Stimulated activated CD8-positive, alpha-beta memory T cell treated with anti-CD3 and anti-CD28 coated beads, Interleukin-15, amount 100 ng/mL, for 24 hours (primary cell): ENCODE measurements at places on chromosomes 3 and 15.

DNA sequence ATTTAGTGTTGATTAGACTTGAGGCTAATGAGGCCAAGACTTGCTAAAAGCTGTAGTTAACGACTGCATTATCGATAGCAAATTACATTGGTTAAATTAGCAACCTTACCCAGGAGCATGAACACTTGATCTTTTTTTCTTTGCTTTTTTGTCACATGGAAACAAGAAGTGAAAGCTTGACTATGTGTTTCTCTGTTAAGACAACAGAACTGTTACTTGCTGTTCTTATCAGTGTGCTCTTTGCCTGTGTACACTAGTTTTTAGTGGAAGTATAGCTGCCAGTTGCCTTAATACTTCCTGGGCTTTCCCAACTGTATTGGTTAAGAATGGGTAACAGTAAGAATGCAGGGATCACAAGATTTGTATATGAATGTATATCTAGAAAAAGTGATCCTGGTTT, 625.5 kb downstream of the NAALADL2 start:
- DNase-seq, result no peak

- no peak for DNase-seq
Observed at GRCh38 chr3:4425707-4426106, 41.4 kb downstream of the SUMF1 start.

DNA sequence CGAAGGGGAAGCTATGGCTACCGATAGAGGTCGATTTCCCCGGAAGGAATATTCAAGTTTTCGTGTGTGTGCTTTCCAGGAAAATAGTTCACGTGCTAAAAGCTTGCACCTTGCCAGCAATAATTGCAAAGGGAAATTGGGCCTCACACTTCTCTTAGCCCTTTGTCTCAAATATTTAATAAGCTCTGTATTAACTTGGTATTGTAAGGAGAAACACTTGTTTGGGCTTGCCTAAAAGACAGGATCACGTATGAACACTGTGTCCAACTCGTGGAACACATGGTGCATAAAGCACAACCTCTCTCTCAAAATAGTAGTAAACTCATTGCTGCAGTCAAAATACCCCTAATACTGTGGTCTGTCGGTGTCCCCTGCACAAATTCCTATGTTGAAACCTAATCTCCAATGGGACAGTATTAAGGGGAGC, 352 bp upstream of the TMF1 start:
- DNase-seq, result no peak

- no peak for DNase-seq
Observed at GRCh38 chr3:103873021-103873420, 1438.2 kb downstream of the ZPLD1 start.

- no peak for DNase-seq
Observed at GRCh38 chr3:129625072-129625874, 18.8 kb upstream of the PLXND1 start.

DNA sequence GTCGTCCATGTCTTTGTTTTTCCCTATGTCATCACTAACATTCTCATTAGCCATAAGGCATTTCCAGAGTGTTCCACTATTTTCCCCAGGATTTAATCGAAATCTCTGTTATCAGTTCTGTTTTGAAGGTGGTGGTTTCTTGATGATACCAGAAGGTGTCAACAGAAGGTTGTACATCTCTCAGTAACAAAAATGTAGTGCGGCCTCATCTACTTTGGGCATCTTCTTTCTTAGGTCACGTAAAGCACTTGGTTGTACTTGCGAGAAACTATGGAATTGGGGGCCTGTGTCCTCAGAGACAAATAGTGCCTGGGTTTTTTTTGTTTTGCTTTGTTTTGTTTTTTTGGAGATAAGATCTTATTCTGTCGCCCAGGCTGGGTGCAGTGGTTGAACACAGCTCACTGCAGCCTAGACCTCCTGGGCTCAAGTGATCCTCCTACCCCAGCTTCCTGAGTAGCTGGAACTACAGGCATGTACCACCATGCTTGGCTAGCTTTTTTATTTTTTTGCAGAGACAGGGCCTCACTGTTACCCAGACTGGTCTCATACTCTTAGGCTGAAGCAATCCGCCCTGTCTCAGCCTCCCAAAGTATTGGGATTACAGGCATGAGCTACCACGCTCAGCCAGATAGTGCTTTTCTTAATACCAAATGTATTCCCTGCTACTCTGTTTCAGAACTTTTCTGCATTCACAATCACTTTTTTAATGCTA, 61.2 kb upstream of the FURIN start:
- DNase-seq, result no peak

DNA sequence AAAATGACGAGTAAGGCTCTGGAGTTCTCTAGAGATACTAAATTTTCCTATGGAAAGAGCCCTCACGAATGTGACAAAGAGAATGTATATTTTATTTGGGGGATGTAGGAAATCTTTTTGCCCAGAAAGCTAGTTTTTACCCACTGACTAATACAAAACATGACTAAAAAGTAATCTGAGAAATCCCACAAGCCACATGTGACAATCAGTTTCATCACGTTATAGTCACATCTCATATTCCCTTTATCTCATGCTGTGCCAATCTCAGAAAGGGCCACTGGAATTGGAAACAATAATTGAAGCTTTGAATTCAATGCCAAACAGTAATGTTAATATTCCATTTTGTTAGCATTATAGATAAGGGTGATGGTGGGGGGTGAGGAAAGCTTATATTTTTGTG, 509.0 kb upstream of the GOLIM4 start:
- DNase-seq, result no peak

DNA sequence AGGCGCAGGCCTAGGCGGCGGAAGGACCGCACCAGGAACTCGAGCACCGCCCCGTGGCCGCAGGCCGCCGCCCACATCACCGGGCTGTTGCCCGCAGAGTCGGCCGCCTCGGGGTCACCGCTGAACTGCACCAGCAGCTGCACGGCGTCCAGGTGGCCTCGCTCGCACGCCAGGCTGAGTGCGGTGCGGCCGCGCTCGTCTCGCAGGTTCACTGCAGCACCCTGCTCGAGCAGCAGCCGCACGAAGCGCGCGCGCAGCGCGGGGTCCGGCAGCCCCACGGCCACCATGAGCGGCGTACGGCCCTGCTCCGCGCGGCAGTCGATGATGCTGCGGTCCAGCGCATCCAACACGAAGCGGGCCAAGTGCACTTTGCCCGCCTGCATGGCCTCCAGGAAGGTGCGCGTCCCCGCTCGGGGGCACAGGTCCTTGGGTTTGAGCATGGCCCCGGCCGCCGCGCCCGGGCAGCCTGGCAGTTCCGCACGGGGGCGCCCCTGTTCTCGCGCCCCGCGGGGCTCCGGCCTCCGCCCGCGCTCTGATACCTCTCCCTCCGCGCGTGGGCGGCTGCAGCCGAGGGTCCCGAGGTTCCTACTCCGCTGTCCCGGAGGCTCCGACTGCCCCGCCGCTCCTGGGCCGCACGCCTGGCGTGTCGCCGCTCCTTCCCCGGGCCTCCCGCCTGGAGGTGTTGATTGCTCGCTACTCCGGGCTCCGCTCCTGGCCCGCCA, 556 bp downstream of the ANKRD63 start:
- DNase-seq, result no peak

- no peak for DNase-seq
Observed at GRCh38 chr3:40108643-40109042, 200.9 kb upstream of the EIF1B start.
